ENCODE measurements at places on chromosomes 12 and 14.

DNA sequence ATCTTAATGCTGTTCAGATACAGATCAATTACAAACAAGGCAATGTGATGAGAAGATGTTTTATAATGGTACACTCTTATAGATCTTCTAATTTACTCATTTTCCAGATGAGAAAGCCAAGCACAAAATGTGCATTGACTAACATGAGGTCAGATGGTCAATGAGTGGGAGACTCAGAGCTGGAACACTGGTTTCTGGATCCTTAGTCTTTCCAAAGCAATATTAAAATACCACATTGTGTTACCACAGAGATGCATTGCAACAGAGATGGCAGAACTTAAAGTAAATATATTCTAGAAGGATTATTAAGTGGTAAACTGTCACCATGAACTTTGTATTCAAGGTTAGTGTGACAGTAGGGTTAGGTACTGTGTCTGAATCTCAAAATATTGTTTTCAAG, 113.6 kb downstream of the SLC15A5 start:
- no peak for DNase-seq

GRCh38 chr14:71076462-71077092, 169.3 kb downstream of the PCNX1 start:
- no peak for DNase-seq

DNA sequence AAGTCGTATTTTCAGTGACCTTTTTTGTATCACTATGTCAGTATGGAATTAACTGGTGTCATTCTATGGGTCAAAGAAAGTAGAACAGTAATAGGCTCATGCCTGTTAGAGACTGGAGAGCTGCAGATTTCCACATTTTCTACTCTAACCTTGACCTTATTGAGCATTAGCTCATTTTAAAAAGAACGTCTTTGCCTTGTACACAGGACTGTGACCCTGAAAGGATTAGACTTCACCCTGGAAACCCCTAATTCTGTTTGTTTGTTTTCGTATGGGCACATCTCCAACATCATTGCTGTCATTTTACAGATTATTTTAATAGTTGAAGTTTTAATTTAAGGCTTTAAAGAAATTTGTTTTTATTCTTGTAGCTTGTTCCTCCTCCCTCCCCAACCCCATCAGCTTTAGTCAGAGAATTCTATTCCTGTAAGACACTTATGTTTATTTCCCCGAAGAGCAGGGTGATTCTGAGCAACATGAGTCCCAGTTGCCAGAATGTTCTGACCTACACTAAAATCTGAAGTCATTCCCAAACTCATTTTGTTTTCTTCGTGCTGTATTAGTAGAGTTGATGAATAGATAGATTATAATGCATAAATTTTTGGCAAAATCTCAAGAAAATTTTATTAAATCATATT, 451.3 kb downstream of the FOXG1 start:
- DNase-seq: no peak

GRCh38 chr14:67428501-67429031, 16.6 kb upstream of the PLEK2 start:
- no peak for DNase-seq

- no peak for DNase-seq
These were observed 369.3 kb upstream of the DCN start for GRCh38 chr12:91551927-91552326.

- no peak for DNase-seq
These were observed 25.8 kb downstream of the OR4N5 start for GRCh38 chr14:20164462-20164861.

DNA sequence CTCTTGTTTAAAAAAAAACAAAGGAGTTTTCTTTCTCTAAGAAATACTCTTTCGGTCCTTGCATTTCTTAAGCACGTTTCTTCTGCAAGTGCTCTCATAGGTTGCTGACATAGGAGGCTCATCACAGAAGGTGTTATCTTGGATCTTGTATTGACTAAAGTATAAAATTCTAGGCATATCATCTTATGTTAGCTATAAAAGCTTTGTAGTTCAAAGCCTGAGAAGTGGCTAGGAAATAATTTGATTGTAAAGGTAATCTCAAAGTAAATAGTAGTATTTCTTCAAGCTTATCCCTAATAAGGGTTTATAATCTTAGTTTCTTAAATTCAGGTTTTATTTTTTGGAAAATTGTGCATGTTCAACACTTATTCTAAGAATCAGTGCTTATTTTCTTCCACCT, 778.9 kb downstream of the TMTC2 start:
- no peak for DNase-seq

- no peak for DNase-seq
These were observed 76.0 kb downstream of the SYNE2 start for GRCh38 chr14:63928744-63929174.

DNA sequence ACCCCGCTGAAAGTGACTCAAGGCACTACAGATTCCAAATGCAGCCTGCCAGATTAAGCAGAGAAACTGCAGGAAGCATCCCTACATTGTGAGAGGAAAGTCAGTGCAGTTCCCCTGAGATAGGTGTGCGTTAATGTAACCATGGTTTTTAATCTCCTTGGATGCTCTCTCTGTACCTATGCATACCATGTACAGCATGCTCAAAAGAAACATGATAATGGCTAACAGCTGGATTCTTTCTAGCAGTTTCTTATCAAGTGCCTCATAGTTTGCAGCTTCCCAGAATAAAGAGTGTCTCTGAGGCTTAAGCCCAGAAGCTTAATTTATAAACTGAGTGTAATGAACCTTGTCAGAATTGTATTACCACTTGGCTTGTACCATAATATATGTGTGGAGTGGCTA, 17.1 kb upstream of the MDM1 start:
- no peak for DNase-seq

DNA sequence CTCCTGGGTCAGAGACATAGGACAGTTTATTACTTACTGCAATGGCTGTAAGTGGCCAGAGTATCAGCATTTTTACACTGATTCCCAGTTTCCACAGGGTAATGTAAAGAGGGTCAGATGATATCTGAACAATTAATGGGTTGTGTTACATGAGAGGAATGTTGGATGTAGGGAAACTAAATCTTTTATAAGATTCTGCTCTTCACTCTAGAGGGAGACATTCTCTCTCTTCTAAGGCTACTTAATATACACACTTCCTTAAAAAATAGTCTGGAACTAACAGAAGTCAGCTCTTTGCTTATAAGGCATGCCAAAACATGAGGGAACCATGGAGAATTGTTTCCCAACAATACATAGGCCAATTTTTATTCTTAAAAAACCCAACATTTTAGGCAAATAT, 389.8 kb downstream of the ETNK1 start:
- no peak for DNase-seq

All from stimulated activated CD4-positive, alpha-beta T cell treated with anti-CD3 and anti-CD28 coated beads, Interleukin-12 subunit alpha, Interleukin-12 subunit beta, amount 100 ng/mL, for 48 hours (primary cell).